ENCODE measurements at places on chromosomes 6 and 20.

DNA sequence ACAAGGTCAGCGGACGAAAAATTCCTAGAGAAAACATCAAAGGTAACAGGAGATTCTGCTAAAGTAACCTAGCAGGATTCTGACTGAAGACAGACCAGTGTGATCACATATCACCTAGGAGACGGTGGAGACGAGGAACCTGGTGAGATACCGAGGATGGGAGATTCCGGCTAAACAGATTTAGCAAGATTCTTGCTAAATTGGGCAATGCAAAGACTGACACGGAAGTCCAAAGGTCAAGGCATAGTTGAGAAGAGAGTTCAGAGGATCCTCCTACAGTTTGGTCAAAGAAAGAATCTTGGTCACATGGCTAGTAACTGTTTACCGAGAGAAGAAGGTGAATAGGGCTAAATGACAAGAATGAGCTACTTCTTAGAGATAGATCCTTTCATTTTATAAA is 61.1 kb downstream of the TMEM170B start:
- no peak for DNase-seq

- DNase-seq, result no peak
Measured at GRCh38 chr6:165186441-165187205, 122.8 kb downstream of the C6orf118 start.

- DNase-seq, result no peak
Measured at GRCh38 chr6:28553986-28554881, 28.6 kb downstream of the GPX5 start.

DNA sequence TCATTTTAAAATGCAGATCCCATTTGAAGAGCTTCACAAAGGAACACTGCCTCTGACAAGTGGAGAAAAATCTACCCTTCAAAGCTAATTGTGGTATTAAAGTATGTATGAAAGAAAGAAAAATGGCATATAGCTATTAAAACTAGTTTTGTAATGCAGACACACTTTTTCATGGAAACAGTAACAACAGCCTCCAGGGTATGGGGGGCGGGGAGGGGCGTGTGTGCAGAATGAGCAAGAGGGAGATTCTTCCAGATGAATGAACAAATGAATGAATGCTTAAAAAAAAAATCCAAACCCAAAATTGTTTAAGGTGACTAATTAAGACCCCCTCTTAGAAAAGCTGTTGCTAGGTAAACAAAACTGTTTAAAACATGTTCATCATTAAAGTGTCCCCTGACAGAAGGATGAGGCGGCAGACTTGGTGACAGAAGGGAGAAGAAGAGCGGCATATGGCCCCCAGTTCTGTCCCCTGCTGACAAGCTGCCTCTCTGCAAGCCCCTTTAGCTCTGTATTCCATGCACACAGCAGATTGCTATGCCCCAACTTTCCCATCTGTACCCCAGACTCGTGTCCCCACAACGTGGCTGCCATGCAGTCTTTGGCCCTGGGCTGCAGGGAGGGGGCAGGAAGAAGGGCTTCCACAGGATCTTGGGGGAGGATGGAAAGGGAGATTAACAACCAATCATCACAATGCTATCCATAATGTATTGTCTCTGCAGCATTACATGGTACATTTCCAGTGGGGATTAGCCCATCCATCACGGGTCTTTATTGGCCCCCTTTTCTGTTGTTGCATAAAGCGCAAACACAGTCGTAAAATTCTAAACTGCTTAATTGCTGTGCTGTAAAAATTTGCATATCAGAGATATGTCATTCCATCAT is 108.4 kb upstream of the OLIG3 start:
- no peak for DNase-seq

- DNase-seq, result no peak
Measured at GRCh38 chr6:96450082-96450769, 71.4 kb upstream of the UFL1 start.

- no peak for DNase-seq
Measured at GRCh38 chr6:2962004-2962403, 9.4 kb downstream of the SERPINB6 start.

GRCh38 chr6:3353213-3353903 is 94.6 kb downstream of the PSMG4 start:
- no peak for DNase-seq

DNA sequence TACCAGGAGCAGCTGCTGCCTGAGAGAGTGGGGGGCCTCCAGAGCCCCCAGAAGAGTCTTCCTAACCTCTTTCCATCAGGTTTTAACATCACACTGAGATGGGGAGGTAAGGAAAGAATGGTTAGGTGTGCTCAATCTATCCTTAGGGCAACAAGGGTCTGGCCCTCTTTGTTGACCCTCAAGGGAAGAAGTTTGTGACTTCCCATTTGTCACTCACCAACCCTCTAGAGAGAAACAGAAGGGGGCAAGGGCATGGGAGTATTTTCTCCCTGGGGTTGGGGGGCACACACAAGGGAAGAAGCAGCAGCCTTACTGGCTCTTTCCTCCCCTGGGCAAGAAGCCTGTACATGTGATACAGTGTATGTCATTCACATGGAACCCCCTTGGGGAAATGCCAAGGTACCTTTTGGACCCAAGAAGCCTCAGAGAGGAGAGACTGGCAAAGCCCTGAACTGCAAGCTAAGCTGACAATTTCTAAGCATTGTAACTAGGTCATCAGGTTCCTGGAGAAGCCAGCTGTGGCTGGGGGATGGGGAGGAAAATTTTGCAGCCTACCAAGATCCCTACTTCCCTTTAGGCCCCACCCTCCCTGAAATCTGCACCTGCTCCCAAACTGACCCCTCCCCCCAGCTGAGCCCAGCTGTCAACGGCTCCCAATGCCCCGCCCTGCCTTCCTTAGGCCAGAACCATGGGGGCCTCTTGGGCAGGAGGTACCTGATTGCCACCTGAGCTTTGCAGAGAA is 14.5 kb downstream of the BCL2L1 start:
- DNase-seq, result peak; percentile 78

DNA sequence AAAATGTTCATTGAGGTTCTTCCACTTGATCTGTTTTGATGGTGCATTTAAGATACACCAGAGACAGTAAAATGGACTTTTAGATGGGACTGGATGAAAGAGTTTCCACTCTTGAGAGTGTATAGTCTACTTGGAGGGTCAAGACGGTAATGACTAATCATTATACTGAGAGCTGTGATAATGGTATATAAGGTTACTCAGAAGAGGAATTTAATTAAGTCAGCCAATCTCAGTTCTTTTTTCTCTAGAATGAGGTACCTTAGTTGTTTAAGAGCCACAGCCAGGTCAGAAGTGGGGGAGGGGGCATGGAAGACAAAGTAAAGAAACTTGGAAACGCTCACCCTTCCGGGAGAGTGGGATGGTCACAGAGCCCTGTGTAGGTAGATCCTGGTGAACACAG is 123.9 kb downstream of the MAP3K4 start:
- DNase-seq, result no peak

- DNase-seq, result no peak
Measured at GRCh38 chr6:43499028-43499815, 10.9 kb downstream of the LRRC73 start.

DNA sequence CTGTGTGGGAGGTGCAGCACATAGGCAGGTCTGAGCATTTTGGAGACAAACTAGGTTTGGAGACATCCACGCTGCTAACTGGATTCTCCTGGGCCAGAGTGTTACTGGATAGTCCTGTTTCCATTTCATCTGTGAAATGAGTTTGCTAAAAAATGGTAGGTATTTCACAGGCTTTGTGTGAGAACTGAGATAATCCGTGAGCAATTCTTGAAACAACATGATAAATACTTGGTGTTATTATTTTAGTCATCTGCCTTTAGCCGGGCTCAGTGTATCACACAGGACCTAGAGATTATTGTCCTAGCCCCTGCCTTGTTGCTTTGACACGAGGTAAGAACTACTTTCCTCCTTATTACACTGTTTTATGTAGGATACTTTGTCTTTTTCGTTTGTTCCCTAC is 63.0 kb downstream of the PRR18 start:
- no peak for DNase-seq

- no peak for DNase-seq
Measured at GRCh38 chr20:31747640-31748039, 8.6 kb downstream of the TPX2 start.

DNA sequence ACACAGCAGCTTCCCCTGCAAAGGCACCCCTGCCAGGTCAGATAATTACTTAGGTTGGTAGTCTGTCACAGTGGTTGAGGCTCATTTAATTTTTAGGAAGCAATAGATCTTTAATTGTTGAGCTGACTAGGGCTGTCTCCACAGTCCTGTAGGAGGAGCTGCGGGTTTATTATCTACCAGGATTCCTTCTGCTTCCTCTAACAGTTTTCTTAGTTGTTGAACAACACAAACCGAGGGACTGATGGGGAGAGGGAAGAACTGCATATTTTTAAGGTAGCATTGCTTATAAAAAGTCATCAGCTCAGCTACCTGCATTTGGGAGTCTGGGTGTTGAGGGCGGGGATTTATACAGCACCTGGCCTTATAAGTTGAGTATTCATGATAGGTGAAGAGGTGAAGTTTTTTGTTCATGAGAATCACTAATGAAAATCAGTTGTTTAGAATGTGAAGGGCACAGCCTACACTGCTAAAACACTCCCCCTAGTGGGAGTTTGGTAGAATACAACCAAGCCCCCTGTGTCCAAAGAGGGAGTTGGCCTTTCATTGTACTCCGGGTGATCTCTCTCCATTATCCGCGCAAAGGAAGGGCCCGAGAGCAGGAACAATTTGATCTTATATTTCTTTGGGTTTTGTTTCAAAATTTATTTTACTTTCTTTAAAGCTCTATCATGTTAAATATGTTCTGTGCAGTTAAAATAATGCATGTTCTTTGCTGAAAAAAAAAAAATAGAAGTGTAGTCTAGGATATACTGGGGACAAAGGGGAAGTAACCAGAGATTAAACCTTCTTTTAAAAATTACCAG is 69.6 kb downstream of the SSR1 start:
- DNase-seq, result no peak

DNA sequence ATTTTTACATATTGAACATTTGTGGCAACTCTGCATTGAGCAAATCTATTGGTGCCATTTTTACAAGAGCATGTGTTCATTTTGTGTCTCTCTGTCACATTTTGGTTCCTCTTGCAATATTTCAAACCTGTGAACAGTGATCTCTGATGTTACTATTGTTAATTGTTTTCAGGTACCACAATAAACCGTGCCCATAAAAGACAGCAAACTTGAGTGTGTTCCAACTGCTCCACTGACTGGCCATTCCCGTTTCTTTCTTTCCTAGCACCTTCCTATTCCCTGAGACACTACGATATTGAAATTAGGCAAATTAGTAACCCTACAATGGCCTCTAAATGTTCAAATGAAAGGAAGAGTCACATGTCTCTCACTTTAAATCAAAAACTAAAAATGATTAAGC is 79.6 kb downstream of the REV3L start:
- DNase-seq, result no peak

DNA sequence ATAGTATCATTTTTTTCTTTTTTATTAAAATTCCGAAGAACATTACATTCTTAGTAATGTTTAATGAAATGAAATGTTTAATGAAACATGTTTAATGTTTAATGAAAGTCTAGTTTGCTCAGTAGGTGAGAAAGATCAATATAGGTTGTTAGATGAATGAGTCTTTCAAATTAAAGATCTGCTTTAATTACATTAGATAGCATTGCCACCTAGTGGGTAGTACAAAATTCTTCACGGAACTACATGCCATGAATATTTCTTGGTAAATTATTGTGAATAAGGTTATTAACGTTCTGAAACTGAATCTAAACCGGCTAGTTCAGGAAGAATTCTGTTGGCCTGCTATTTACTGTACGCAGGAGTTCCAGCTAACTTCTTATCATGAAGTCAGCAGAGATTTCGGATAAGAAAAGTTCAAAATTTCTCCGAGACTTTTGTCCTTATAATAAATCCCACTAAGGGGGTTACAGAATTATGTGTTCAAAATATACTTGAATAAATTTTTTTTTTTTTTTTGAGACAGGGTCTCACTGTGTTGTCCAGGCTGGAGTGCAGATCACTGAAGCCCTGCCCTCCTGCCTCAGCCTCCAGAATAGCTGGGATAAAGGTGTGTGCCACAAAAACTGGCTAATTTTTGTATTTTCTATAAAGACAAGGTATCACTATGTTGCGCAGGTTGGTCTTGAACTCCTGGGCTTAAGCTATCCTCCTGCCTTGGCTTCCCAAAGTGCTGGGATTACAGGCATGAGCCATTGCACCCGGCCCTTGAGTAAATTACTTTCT is 7.9 kb upstream of the GMNN start:
- no peak for DNase-seq

DNA sequence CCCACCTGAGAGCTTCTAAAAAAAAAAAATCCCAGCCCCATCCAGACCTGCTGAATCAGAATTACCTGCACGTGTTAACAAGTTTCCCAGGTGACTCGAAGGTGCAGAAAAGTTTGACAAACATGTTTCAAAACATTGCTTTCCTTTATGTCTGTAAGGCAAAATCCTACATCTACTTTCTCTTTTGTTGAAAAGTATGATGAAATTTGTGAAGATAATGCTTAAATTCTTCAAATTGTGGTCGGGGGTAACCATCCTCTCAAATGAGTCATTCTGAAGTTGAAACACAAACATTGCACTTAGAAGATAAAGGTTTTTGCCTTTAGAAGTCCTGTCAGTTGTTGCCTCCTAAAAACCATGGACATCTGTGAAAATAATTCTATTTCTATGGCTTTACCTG is 429.7 kb downstream of the EPHA7 start:
- no peak for DNase-seq

GRCh38 chr6:3422435-3423070 is 34.3 kb downstream of the SLC22A23 start:
- DNase-seq, result no peak

DNA sequence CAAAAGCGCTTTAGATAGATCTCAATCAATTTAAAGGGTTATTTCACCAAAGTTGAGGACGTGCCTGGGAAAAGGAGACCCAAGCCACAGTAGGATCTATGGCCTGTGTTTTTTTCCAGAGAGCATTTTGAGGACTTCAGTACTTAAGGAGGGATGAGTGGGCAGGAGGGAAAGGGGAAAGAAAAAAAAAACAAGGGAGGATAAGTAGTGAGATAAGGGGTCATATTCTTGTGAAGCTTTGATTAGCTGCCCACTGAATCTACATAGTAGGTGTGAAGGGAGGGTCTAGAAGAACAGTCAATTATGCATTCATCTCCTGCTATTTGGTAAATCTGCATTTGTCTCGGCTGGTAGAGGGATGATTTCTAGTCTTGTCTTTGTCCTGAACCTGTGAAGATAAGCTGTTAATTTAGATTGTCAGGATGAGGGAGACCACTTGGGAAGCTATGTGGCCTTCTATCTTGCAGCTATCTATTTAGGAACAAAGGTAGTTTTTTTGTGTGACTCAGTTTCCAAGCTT is 48.4 kb downstream of the CLVS2 start:
- DNase-seq, result no peak

GRCh38 chr6:153104220-153104619 is 26.9 kb downstream of the RGS17 start:
- no peak for DNase-seq

DNA sequence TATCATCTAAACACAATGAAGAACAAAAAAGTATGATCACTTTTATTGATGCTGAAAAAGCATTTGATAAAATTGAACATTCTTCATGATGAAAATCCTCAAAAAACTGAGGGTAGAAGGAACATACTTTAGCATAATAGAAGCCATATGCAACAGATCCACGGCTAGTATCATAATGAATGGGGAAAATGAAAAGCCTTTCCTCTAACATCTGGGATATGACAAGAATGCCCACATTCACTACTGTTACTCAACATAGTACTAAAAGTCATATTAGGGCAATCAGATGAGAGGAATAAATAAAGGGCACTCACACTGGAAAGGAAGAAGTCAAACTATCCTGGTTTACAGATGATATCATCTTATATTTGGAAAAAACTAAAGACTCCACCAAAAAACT is 256.6 kb downstream of the RFPL4B start:
- no peak for DNase-seq
